ENCODE measurements at places on chromosomes 5 and 9. TPM values are rescaled to one million over a fixed set of nuclear protein-coding genes. Genes with fewer than 3 reads are reported as not detected.

- no peak for DNase-seq
Observed at GRCh38 chr9:136700304-136700703, 12.1 kb upstream of the DIPK1B start.

DNA sequence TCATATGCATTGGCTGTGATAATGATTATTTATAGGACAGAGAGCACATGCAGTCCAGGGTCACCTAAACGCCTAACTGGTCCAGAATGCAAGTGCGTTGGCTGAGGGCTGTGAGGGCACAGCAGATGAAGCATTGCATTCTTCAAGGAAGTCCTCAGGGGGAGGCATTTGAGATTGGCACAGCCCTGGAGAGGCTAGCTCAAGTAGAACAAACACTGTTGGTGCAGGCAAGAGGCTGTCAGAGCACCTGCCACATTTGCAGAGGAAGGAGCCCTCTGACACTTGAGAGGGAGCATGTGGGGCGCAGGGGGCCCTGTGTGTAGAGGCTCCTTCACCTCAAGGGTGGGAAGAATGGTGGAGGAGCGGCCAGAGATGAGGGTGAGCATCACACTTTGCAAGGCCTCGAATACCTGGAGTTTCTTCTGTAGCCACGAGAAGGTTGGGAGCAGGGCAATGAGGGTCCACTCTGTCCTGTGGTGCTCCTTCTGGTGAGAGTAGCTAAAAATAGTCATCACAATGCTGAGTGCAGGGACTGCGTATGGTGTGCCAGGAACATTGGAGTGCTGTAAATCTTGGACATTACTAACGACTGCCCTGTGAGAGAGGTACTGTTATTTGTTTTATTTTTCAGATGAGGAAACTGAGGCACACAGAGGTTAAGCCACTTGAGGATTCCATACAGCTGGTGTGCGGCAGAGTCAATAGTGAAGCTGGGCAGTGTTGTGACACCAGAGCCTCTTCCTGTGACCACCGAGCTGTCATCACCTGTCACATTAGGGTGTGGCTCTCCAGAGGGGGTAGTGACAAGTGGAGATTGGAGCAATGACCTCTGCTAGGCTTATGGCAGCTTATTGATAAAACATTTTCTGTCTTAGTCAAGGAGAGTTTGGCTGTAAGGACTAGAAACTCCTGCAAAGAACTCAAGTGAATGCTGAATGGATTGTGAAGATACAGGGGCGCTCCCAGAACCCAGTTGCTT, 100.2 kb downstream of the PIP5K1B start:
- no peak for DNase-seq

Gene EGR1
- total RNA-seq, result 146 TPM

Gene SMIM32
- total RNA-seq, result not detected

DNA sequence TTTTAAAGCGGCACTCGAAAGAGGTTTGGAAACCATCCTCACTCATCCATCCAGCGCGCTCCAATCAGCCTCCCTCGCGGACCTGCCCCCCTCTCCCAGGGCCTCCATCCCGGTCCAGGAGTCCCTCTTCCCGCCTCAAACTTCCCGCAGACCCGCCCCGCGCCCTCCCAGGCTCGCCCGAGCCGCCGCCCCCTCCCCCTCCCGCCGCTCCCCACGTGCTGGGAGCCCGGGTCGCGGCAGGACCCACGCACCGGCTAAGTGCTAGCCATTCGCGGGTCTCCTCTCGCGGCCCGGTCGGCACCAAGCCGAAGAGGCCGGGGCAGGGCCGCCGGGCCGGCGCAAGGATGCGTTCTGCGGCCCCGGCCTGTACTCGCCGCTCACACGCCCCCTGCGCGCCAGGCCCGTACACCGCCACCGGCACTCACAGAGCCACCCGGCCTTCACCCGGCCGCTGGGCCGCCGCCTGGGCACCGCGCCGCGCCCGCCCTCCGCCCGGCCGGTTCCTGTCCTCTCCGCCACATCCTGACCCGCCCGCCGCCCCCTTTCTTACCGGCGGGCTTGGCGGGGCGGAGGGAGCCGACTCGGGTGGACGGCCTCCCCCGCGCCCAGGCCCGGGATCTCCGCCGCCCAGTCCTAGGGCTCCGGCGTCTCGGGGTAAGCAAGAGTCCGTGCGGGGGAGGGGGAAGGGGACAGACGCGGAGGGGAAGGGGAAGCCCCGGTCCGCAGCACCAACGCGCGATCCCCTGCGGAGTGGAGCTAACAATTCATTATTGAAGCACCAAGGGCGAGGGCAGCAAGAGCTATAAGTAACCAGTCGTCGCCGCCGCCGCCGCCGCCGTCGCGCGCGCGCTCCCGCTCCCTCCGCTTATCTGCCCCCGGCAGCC, 576 bp downstream of the CHD1 start:
- DNase-seq, result peak; percentile 88

DNA sequence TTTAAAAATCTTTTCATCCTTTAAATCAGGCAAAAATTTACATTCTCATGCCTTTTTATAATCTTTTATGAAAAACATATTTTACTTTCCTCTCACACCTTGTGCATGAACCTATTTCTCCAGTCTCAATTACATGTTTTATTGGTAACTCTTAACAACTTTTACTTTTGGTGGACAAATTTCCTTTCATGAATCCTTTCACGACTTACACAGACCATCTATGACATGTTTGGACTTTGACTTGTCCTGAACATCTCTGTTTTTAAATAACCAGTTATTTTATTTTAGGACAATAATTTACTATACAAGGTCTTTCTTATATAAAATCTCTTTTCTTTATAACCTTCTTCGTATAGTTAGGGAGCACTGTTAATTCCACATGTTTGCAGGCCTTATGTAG, 26.5 kb upstream of the MTMR12 start:
- DNase-seq, result no peak

Gene NFIB
- total RNA-seq, result 56.0 TPM

Gene FOXD4
- total RNA-seq, result 0.55 TPM

DNA sequence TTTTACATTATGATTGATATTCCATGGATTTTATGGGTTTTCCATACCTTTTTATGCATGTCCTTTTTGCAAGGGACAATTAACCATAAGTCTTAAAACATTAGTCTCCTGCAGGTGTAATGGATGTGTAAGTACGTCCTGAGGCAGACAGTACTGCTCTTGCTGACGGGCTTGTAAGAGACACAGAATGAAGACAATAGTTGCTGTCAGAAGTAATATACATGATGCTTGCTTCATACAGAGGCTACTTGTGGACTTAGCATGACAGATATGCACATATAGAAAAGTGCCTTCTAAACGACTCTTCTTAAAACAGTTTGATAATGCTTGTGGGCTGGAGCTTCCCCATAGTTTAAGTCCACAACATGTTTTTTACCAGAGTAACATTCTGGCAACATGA, 182.7 kb downstream of the SPATA31D1 start:
- no peak for DNase-seq

- no peak for DNase-seq
Observed at GRCh38 chr5:79261897-79262296, 26.0 kb downstream of the JMY start.

DNA sequence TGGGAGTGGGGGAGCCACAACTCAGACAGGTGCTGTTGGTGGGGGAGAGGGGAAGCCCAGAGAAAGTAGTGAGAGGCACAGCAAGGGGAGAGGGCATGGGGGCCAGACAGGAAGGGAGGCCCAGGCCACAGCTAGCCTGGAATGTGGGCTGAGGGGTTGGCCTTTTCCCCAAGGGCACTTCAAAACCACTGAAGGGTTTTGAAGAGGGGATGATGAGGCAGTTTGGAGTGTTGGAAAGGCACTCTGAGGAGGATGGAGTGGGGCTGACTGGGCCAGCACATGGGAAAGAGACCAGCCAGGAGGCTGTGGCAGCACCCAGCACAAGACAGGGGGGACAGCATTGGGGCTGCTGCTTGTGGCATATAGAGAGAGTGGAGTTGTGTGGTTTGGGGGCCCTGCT, 3.8 kb downstream of the PSD2 start:
- DNase-seq, result no peak

GRCh38 chr9:106771608-106772007, 91.4 kb upstream of the ZNF462 start:
- DNase-seq, result no peak

GRCh38 chr5:170078931-170079330, 26.8 kb upstream of the FOXI1 start:
- no peak for DNase-seq

DNA sequence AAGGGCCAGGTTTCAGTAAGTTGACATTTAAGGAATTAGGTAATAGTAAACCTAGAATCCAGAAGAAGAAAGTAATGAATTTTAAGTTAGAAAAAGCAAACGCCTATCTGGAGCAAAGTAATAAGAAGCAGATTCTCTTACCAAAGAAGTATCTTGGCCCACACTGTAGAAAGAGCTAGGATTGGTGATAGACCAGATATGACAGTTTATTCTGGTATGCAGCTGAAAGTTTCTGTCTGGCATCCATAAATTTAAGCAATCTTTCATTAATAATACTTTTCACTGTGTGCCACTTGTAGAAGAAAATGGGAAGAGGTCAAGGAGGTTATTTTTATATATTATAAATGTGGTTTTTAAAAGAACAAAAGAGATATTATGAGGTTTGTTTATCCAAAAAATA, 3.0 kb downstream of the RECK start:
- DNase-seq, result no peak

GRCh38 chr5:146962801-146963355, 84.3 kb upstream of the PPP2R2B start:
- DNase-seq, result no peak

DNA sequence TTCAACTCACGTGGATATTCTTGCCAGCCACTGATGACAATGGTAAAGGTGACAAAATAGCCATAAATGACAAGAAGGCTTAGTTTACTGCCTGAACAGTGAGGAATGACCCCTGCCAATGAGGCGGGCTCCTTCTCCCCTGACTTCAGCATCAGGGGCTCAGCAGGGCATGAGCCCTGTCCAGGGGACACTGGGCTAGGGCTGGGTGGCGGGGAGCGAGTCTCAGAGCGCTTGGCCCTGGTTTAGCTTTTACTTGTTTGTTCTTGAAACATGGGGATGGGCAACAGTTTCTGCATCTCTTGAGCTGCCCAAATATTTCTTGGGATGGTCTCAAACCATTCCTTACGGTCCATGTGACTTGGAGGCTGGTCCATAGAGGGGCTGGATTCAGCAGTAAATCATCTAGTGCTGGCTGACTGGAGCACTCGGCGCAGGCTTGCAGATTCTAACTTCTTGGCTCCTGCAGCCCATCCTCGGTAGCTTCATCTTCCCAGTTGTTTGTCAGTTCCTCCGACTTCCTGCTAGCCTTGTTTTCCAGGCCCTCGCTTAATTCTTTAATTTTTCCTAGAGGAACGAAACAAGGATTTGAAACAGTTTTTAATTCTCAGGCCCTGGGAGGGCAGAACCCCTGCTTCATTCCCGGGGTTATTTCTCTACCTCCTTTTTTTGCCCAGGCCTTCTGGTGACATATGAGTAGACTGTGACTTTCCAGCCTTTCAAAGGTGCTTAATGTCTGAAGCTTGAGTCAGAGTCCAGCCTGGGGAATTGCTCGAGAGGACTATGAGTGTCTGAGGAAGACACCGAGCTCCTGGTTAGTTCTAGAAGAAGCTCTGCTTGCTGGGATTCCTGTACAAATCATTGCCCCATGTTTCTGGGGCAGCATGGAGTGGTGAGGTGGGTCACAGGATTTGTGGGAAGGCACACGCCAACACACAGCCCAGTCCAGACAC, 4.5 kb upstream of the HMCN2 start:
- peak; percentile 85 for DNase-seq

- no peak for DNase-seq
Observed at GRCh38 chr5:85345818-85346217, 961.1 kb upstream of the EDIL3 start.

DNA sequence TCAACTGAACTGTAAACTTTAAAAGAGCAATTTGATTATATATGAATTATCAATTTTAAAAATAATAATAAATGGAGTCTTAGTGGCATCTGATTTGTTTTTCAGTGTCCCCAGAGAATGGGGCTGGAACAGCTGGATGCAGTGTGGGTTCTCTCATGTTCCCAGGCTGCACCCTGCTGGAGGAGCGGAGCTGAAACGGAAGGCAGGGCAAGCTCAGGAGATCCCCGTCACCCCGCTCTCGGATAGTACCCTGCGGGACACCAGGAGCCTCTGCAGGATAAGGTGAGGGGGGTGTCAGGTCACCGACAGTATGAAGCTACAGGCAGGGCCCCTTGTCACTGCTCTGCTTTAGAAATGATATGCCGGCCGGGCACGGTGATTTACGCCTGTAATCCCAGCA, 57.3 kb downstream of the S1PR3 start:
- no peak for DNase-seq

DNA sequence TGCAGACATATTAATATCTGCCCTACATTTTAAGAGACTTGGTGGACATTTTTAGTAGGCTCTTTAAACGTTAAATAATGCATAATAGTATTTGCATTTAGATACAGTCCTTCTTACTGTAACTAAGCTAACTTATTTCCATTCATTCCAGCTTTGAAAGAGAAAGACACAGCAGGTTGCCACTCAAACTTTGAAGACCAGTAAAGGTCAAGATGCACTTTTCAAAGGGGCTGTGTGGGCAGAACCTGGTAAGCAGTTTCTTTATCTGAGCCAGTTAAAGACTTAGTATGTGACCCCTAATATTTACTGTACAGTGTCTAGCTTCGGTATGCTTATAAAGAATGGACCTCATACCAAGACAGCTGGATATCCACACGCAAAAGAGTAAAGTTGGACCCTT, 20.8 kb downstream of the PLGRKT start:
- no peak for DNase-seq

DNA sequence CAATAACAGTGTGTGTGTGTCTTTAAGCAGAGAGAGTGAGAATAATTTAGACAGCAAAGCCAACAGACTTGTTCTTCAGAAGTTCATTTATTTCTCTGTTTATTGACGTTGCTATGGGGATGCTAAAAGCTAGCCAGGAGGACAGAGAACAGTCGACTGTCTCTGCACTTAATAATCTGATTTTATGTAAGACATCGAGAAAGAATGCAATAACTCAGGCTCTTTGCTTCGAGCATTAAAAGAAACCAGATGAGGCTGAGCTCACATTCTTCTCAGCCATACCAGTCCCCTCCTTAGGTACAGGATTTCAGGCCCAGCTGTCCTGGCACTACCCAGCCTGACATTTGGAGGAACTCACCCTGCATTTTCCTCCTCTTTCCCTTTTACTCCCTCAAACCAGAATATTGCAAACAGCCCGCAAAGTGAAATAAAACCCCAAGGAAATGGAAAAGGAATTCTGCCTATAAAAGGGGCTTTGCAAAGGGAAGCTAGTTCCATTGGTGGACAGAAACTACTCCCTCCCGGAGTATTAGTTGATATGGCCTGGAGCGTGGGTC, 44.5 kb upstream of the DPYSL3 start:
- no peak for DNase-seq
